Femur (tissue), 1 donor: ENCODE measurements at places on chromosomes 4 and X.

GRCh38 chr4:27742816-27743215 lies 882.2 kb downstream of the STIM2 start:
- no peak for DNase-seq

DNA sequence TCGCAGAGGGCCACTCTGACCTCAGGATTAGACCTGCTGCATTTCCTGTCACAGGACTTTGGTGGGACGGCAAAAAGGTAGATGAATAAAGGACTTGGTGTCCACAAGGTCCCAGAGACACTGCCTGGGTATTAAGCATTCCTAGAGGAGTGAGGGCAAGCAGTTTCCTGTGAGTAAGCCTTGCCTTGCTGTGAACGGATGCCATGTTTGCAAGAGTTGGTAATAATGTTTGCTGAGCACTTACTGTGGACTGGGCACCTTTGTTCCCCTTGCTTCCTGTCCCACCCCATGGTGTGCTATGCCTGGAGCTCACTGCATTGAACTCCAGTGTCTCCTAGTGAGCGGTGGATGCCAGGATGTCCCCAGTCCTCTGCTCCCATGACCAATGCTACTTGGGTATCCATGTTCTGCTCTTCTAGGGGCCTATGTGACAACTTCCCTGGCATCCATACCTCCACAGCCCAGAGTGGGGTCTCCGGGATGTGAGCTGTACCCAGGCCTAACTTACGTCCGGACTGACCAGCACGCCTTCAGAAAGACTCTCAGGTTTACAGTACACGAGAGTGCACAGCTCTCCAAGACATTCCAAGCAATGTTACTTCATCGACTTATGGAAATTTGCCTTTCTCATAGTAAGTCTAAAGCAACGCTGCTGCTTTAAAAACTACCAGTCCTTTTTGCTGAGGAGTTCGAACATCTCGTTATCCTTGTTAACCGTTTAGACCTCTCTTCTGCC lies 95.5 kb upstream of the MSX1 start:
- no peak for DNase-seq

DNA sequence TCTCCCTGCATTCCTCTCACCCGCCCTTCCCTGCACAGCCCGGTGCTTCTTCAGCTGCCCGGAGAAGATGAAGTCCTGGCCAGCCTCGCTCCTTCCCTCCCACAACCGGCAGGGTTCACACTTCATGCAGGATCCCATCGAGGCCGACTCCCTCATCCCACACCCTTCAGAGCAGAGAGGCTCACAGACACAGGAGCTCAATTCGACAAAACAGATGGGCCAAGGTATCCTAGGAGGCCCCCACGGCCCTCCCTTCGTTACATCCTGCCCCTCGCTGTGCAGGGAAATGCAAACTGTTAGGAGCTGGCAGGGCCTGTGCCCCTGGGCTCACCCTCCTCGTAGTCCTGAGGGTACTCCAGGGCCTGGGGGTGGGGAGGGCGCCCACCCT lies 238.1 kb downstream of the DHRSX start:
- DNase-seq, result no peak

- no peak for DNase-seq
Measured at GRCh38 chrX:114580336-114580735, 3.5 kb upstream of the HTR2C start.

GRCh38 chr4:57774171-57774570 lies 664.0 kb upstream of the IGFBP7 start:
- no peak for DNase-seq

GRCh38 chr4:7829652-7830580 lies 109.7 kb downstream of the AFAP1 start:
- DNase-seq, result no peak

DNA sequence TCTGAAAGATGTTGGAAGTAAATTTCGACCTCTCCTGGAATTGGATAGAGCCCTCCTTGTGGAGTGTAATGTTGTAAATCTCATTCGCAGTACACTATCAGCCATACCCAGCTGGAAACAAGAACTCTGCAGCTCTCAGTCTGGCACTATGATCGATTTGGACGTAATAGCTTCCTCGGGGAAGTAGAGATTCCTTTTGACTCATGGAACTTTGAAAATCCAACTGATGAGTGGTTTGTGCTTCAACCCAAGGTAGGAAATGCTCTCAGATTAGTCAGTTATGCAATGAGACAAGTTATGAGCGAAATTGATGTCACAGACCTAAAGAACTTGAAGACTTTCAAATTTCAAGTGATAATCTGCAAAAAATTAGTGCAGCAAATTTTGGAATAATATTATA lies 103.9 kb downstream of the SYTL5 start:
- no peak for DNase-seq

GRCh38 chr4:68319040-68319439 lies 30.9 kb downstream of the YTHDC1 start:
- no peak for DNase-seq

DNA sequence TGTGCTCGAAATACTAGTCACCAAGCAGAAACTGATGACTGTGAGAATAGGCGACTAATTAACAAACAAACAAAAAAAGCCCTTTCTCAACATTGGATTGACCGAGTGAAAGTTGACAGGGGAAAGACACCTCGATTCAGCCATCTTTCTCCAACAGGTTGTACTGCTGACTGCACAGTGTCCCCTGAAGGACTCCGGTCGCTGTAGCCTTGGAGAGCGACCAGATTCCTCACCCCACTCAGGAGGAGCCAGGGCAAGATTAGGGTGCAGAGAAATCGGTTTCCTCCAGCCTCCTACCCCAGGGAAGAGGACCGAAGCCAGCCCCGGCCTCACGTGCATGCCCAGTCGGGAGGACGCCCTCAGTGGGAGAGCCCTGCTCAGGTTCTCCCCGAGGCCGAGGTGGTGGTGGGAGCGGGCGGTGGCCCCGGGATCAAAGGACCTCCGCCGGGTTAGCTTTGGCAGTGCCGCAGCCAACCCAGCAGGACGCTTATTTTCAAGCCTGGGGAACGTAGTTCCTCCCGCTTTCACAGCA lies 1.1 kb upstream of the RAP1GDS1 start:
- DNase-seq, result peak; percentile 71

DNA sequence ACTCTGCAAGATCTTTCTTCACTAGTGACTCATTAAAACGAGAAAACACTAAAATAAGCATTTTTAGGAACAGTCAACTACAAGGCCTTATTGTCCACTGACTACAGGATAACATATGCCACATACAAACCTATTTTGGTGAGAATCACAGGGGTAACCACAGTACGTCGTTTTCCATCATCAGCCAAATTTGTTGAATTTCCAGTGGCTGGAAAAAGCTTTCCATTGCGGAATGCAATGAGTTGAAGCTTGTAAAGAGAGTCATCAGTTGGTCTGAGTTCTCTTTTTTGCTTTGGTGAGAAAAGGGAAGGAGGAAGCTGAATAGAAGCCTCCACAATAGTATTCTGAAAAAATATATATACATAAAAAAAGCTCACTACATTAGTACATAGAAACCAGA lies 102.4 kb downstream of the ADGRA3 start:
- no peak for DNase-seq

DNA sequence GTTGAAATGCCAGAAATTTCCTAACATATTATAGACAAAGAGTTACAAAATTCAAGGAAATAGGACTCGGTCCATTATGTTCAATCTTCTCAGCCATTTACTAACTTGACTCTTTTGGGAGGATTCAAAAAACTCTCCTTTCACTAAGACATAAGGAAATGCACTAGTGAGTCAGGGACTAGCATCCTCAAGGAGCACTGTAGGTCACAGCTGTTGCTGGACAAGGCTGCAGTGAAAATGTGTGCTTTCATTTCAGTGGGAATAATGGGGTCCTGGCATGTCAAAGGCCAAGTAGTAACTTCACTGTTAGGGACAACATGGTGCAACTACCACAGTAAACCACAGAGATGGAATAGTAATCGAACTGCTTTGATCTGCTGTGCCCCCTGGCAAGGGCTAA lies 56.9 kb upstream of the ABCG2 start:
- no peak for DNase-seq

DNA sequence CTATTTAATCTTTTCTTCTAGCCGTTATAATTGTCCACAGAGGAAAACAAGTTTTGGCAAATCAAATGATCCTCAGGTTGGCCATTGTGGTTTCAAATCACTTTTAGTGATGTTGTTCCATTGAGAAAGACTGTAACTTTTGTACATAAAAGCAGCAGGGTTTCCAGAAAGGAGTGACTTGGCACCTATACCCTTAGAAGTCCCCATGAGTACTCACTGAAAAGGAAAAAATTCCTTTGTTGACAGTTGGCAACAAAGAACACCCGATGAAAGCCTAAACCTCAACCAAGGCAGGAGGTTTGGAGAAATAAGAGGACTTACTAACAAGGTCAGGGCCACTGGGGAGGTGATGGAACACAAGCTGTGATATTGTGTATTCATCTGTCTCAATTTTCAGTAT lies 474.4 kb downstream of the RAPGEF2 start:
- no peak for DNase-seq

DNA sequence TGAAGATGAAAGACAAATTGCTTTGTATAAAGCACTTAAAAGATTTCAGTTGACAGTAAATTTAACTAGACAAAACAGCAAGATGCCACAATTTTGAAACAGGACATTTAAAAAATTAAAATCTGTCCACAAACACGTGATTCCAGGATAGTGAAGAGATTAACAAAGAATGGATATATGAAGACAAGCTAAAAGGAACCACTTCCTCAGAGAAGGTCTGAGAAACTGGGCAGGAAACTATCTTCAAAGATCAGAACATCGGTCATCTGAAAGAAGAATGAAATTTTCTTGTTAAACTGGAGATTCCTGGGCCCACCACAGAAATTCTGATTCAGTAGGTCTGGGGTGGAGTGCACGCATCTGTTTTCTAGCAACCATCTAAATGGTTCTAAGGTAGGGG lies 1.4 kb downstream of the RWDD4 start:
- no peak for DNase-seq
